ENCODE measurements at places on chromosomes 2 and 18. TPM values are rescaled to one million over a fixed set of nuclear protein-coding genes. Genes with fewer than 3 reads are reported as not detected.

LYPD1 gene
- total RNA-seq = not detected

CHMP3 gene
- total RNA-seq = 177 TPM

DPYSL5 gene
- total RNA-seq = not detected

CCDC74B gene
- total RNA-seq = 1.5 TPM

MYOM1 gene
- total RNA-seq = 0.12 TPM

TCF23 gene
- total RNA-seq = not detected

APLF gene
- total RNA-seq = 4.8 TPM

SERPINB7 gene
- total RNA-seq = 13.5 TPM

HSPD1 gene
- 143 TPM for total RNA-seq

SKOR2 gene
- total RNA-seq = not detected

OTOS gene
- total RNA-seq = not detected

CTDSP1 gene
- total RNA-seq = 27.0 TPM

UGT1A3 gene
- 0.37 TPM for total RNA-seq
